ENCODE measurements at places on chromosomes 1 and 21.

GRCh38 chr1:206143537-206144172 is 26.5 kb upstream of the AVPR1B start:
- DNase-seq, result no peak

- DNase-seq, result no peak
Observed at GRCh38 chr1:1013922-1014648, 788 bp downstream of the ISG15 start.

DNA sequence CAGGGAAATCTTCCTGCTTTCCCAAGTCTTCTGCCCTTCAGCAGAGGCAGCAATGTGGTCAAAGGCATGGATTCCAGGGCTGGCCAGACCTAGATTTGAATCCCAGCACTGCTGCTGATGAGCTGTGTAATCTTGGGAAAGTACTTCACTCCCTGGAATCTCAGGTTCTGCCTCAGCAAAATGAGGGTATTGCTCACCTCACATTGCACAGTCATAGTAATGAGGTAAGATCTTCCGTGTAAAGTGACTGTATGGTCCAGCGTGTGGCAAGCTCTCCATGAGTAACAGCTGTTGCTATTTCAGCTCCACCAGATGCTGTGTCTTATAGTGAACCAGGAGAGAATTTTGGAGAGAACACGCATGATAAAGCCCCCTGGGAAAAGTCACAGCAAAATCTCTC is 56.1 kb upstream of the F3 start:
- DNase-seq, result no peak

DNA sequence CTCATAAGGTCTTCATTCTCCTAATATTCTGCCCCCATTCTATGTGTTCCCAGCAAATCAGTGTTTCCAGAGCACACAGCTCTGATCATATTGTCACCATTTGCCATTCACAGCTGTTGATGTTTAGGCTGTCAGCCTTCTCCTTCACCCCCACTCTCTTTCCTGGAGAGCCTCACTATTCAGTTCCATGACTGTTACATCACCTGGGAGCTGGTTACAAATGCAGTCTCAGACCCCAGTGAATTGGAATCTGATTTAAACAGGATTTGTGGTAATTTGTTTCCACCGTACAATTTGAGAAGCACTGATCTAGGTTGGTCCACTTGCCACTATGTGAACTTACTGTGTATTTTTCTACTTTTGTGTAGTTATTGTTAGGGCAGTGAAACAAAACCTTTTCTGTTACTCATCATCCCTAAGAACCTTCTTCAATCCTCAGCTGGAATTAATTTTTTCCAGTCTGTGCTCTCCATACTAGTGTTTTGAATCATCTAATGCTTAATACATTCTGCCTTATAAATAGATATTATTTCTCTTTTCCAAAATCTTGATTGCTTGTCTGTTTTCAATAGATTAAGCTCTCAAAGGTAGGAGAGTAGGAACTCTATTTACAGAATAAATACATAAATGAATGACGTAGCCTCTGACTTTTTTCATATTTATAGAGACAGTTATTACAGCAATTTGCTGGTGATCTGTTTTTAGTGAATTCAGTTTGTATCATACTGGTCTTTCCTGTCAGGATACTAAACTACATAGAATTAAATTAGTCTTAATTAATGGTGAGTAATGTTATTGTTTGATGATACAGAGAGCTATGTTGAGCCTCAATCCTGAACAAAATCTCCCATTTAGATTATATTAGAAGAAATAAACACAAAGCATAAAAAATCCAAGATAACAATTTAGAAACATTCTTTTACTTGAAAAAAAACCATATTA is 8.1 kb downstream of the SNX7 start:
- DNase-seq, result no peak

DNA sequence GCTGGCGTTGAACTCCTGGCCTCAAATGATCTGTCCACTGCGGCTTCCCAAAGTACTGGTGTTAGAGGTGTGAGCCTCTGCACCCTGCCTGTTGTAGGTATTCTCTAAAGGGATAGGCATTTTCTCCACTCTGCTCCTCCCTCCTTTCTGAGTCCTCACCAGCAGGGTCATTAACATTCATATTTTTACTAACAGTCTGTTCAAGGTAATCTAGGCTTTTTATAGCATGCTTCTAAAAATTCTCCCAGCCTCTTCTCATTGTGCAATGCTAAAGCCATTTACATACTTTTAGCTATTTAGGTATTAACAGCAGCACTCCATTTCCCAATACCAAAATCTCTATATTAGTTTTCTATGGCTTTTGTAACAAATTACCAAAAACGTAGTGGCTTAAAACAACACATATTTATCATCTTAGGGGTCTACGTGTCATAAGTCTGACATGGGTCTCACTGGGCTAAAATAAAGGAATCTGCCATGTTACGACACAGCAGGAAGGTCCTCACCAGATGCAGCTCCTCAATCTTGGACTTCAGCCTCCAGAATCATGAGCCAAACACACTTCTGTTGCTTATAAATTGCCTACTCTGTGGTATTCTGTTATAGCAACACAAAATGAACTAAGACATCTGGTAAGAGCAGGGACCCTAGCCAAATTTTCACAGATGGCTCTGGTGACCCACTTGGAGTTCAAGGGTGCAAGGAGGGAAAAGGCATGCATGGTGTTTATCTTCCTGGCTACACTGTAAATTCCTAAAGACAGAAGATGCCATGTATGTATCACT is 2.9 kb upstream of the SLC2A7 start:
- no peak for DNase-seq
